ENCODE measurements at places on chromosomes 2 and 18. TPM values are rescaled to one million over a fixed set of nuclear protein-coding genes. Genes with fewer than 3 reads are reported as not detected.

The SPATA3 gene
- not detected for total RNA-seq

The SLC20A1 gene
- 38.1 TPM for total RNA-seq

The ZSWIM2 gene
- total RNA-seq, result not detected

The EPB41L3 gene
- total RNA-seq, result 28.0 TPM

The SH2D6 gene
- 0.37 TPM for total RNA-seq

The ANKRD29 gene
- 8.5 TPM for total RNA-seq

The KCNS3 gene
- total RNA-seq, result 2.8 TPM

The RNU2-63P gene
- total RNA-seq, result not detected

The RANBP2 gene
- total RNA-seq, result 64.8 TPM

The LRRC30 gene
- not detected for total RNA-seq

The GPAT2 gene
- 6.8 TPM for total RNA-seq

The ALLC gene
- total RNA-seq, result 0.26 TPM

The IL1A gene
- not detected for total RNA-seq

The LDLRAD4 gene
- 80.2 TPM for total RNA-seq

The CMPK2 gene
- total RNA-seq, result 7.8 TPM

The TSGA10 gene
- 4.0 TPM for total RNA-seq

The RAB6C gene
- not detected for total RNA-seq

All from left cardiac atrium (tissue), 4 donors.